ENCODE measurements at places on chromosomes 4 and X.

GRCh38 chrX:141759238-141759637, 60.7 kb upstream of the SPANXD start:
- DNase-seq, result no peak

- DNase-seq, result no peak
Measured at GRCh38 chr4:181793096-181793495, 450.1 kb upstream of the TENM3 start.

GRCh38 chr4:97548943-97549583, 594.2 kb downstream of the STPG2 start:
- no peak for DNase-seq

DNA sequence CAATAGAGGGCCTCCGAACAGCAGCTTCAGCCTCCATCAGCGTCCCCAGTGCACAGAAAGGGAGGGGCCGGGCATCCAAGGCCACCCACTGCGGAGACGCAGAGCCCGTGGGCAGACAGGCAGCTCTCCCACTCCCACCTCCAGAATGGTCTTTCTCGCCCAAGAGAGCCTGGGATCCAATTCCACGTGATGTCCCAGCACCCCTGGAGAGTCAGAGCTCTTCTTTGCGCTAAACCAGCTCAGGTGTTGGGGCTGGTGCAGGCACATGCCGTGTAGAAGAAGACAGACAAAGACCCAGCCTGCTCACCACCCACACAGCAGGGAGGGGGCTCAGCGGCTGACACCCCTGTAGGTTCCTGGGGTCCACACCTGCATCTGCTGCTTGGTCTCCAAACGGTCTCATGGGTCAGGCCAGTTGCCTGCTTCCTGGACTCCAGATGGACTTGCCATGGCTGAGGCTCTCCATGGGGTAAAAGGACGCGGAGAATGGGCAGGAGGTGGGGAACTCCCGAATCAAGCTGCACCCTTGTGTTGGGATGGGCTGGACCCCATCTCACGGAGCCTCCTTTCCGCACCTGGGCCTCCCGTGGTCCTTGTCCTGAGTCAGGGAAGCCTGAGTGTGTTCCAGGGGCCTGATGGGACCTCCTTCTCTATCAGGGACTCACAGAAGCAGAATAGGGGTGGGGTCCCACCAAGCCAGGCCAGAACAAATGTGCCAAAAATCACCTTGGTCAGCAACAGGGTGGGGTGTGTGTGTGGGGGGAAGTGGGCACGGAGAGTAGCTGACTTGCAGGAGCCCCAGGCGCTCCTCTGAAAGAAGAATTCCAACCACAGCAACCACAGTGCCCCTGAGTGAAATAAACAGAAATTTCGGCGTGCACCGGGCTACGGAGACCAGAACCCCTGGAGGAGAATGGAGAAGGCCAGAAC, 11.6 kb upstream of the ASMTL start:
- no peak for DNase-seq

DNA sequence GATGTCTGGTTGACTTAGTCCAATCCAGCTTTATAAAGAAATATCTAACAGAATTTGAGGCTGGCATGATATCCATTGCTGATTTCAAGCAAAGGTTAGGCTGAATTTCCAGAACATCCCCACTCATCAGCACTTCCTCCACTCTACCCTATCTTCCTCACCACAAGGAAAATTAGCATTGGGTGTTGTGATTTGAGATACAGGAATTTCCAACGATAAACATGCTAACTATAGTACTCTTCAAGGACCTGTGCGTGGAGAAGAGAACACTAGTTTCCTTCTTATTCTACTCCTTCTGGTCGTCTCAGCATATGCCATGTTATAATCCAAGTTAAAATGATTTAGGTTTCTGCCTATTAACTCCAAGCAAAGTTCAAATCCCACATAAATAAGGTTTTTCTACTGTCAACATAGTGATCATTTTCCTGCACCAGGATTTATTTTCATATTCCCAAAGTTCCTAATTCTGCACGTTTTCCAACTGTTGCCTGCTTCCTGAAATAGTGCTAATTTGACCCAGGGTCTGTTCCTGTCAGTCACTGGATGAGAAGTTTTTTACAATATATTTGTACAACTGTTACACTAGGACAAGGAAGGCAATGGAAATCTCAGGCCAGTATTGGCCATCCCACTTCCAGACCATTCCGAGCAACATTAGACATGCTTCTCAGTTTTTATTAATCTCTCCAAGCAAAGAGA, 177.6 kb upstream of the EDNRA start:
- DNase-seq, result no peak

- DNase-seq, result no peak
Measured at GRCh38 chrX:1876041-1876440, 261.2 kb downstream of the ASMT start.

- no peak for DNase-seq
Measured at GRCh38 chr4:73448448-73449203, 12.6 kb downstream of the AFP start.

- no peak for DNase-seq
Measured at GRCh38 chr4:84362896-84363655, 136.0 kb downstream of the NKX6-1 start.

DNA sequence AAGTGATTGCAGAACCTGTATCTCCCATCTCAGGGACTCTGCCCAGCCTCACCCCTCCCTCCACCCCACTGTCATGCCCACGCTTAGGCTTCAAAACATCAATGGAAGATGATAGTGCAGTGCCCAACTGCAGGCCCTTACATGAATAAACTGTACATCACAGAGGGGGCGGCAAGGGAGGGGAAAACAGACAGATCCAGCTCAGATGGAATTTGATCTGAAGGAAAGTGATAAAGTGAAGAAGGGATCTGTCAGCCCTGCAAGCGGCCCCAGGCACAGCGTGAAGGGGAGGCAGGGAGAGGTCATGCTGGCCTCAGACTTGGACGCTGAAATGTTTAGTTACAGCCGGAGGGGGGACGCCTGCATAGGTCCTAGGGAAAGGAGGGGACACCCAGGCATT, 38.5 kb downstream of the GYG2 start:
- DNase-seq, result no peak

DNA sequence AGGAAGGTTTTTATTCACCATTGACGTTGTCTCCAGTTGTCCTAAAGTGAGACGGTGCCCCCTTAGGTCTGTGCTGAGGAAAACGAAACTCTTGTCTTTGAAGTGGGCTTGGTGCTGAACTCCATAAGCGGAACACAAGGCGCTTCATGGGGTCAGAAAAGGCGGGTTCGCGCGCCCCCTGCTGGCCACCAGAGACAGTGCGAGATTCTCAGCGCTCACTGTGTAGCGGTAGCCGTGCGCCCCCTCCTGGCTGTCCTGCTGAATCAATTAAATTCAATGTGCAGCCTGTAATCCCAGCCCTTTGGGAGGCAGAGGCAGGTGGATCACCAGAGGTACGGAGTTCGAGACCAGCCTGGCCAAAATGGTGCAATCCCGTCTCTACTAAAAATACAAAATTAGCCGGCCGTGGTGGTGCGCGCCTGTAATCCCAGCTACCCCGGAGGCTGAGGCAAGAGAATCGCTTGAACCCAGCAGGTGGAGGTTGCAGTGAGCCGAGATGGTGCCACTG, 64.1 kb downstream of the RLIM start:
- DNase-seq, result peak; percentile 52

DNA sequence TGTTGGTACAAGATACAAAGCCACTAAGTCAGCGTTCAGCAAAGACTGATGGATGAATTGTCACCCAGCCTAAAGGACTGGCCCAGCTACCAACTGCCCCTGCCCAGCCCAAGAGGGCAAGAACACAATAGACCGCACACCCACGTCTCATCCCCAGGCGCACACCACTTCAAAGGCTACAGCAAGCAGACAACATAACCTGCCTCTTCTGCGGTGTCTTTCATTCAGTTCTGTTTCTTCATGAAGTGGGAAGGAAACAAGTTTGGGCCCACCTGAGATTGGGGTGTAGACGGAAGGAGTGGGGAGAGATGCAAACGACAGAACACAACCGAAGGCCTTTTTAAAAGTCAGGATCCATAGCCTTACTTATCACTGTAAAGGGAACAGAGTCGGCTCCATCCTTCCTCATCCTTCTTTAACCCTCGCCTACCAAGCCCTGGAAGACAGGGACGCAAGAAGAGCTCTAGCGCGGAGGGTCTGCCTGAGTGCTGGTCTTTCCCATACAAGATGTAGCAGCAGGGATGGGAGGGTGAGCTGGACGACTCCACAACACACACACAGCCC, 691 bp downstream of the SCARB2 start:
- peak; percentile 65 for DNase-seq

DNA sequence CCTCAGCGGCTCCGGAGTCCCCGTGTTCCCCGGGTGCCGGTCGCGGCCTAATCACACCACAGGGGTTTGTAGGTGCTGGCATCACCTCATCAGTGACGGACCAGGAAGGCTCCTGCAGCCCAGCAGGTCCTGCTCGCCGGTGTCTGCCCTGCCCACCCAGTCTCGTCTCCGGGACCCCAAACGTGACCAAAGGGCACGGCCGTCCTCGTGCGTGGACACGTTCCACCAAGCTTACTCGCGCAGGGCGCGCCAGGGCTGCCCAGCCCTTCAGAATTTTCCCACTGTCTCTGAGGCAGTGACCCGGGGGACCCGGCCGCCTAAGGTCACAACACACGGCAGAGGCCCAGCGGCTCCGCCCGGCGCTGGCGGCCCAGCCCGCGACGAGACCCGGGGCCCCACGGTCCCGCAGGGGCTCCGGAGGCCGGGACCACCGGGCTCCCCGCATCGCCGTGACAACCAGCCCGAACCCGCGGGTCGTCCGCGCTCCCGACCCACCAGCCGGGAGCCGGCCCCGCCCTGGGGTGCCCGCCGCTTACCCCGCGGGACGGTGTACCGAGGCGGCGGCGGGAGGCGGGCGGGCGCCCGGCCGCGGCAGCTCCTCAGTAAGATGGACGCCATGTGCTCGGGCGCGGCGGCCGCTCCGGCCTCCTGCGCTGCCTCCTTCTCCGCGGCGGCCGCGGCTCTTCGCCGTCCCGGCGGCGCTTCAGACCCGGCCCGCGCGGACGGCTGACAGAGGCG, 454 bp downstream of the LETM1 start:
- DNase-seq, result no peak

DNA sequence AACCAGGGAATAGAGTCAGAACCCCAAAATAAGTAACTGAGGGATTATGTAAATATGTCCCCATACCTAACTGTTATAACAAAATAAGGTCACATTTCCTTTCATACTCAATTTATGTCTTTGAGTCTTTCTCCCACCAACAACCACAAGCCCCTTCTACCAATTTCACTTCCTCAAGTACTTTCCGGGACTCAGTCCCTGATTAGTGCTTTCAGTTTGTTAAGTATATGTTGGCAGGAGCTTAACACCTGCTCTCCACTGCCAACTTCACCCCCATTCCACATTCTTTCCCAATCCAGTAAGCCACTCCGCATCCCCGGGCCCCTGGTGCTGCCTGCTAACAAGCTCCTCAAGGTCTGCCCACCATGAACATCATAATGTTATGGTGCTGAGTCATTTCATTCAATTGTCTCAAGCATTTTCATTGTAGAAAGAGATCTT, 71.3 kb upstream of the SPRY1 start:
- DNase-seq, result no peak

GRCh38 chr4:33959519-33959918, 2284.8 kb downstream of the ARAP2 start:
- DNase-seq, result no peak

DNA sequence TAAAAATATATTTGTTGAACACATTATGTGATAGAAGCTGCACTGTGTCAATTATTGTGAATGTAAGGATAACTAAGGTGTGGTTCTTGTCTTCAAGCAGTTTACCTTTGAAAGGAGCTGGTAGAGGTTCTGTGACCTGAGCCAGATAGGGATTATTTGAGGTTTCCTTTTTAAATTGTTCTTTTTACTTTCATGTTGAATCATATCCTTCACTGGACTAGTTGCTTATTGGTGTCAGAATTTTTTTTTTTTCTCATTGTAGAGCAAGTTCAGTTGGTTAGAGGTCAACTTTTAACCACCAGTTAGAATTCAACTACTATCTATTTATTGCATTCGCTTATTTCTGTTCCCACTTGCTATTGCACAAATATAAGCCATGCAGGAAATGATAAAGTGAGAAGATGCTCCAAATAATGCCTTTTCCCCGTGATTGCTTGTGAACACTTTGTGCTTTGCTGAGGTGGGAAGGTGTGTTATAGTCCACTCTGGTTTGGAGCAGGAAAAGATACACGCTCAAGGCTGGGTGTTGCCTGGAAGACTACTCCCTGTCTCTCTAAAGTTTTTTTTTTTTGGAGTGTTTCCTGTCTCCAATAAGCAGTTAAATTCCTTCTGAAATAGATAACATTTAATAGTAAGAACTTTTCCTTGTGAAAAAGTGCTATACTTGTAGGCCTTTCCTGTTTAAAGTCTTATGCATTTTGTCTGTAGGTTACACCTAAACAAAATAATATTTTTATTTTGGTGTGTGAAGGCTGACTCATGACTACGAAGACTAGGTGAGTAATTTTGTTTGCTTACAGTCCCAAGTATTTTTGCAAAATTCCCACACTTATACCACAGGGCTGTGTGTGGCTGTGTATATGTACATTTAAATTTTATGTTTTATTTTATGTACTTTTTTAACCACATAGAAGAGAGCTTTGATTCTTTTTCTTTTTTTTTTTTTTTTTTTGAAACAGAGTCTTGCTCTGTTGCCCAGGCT, 83.8 kb upstream of the LCORL start:
- DNase-seq, result no peak

- no peak for DNase-seq
Measured at GRCh38 chr4:146299607-146300006, 85.3 kb downstream of the REELD1 start.

DNA sequence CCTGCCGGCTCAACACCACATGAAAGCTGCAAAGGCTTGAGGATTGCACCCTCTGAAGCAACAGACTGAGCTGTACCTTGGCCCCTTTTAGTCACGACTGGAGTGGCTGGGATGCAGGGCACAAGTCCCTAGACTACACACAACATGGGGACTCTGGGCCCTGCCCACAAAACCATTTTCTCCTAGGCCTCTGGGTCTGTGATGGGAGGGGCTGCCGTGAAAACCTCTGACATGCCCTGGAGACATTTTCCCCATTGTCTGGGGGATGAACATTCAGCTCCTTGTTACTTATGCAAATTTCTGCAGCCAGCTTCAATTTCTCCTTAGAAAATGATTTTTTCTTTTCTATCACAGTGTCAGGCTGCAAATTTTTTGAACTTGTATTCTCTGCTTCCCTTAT, 123.5 kb upstream of the SMARCAD1 start:
- no peak for DNase-seq

- DNase-seq, result no peak
Measured at GRCh38 chr4:186839122-186840037, 115.7 kb upstream of the FAT1 start.

- no peak for DNase-seq
Measured at GRCh38 chr4:3438847-3439180, 3.0 kb upstream of the HGFAC start.

DNA sequence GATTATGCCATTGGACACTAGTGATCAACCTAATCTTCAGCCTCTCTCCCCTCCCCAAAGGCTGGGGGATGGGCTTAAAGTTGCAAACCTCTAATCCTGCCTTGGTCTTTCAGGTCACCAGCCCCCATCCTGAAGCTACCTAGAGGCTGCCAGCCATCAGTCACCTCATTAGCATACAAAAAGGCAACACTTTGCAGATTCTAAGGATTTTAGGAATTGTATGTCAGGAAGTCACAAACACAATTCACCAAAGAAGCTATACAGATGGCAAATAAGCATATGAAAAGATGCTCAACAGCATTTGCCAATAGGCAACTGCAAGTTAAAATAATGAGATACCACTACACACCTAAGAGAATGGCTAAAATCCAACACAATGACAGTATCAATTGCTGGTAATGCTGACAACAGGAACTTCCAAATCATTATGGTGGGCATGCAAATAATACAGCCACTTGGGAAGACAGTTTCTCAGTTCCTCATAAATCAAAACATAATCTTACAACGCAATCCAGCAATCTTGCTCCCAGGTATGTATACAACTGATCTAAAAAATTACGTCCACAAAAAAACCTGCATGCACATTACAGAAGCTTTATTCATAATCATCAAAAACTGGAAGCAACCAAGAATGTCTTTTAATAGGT, 9.0 kb upstream of the PIM2 start:
- no peak for DNase-seq

All from hippocampal formation (tissue), 2 donors.